ENCODE measurements at places on chromosomes 6 and 20. TPM values are rescaled to one million over a fixed set of nuclear protein-coding genes. Genes with fewer than 3 reads are reported as not detected.

- no peak for DNase-seq
Measured at GRCh38 chr6:46175446-46175845, 4.7 kb upstream of the ENPP5 start.

DNA sequence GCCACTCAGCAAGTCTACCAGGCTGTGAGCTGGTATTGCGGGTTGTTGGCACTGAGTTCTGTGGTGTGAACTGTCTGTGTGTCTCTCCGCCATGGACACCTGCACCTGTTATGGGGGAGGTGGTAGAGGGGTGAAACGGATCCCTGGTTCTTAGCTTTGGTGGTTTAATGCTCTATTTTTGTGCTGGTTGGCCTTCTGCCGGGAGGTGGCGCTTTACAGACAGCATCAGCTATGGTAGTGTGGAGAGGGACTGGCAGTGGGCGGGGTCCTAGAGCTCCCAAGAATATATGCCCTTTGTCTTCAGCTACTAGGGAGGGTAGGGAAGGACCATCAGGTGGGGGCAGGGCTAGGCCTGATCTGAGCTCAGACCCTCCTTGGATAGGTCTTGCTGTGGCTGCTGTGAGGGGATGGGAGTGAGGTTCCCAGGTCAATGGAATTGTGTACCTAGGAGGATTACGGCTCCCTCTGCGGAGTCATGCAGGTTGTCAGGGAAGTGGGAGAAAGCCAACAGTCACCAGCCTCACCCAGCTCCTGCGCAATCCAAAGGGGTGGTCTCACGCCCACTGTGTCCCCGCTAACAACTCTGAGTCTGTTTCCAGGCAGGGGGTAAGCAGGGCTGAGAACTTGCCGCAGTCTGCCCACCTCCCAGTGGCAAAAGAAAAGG, 154.3 kb downstream of the CCDC170 start:
- DNase-seq = peak; percentile 45

DNA sequence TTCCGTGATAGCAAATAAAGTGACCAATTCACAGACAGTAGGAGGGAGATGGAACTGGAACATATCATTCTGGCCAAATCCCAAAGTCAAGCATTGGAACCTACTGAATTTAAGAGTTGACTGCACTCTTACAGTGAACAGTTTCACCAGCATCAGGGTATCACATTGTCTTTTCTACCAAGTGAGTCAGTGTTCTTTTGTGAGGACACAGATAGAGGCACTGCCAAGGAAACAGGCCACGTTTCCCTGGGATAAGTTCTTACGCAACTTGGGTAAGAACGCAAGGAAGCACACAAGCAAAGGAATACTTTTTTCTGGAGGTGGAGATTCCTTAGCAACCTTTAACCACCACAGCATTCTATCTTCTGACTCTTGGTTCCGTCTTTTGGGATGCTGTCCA, 28.6 kb upstream of the ENPP5 start:
- no peak for DNase-seq

DNA sequence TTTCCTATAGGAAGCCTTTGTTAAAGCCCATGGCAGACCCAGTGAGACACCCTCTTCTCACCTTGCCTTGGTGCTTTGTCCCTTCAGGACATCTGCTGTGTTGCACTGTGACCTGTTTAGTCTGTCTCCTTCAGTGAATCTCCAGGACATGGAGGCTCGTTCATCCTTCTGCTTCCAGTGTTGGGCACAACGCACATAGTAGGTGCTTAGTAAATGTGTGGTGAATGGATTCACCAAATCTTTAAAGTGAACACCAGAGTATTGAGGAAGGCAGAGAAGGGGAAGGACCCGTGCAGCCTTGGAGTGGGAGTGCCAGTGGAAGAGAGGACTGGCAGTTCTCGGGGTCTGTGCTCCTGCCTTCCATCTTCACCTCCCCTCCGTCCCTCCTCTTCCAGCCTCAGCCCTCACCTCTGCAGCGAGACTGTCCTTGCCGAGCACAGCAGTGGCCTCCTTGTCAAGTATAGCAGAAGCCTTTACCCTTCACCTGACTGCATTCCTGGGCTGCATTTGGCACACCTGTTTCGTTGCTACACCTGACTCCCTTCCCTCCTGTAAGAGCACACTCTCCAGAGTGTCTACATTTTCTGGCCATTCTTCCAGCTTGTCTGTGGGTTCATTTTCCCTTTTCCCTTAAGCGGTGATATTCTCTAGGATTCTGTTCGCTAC, 49.2 kb downstream of the ARID1B start:
- DNase-seq = no peak

DNA sequence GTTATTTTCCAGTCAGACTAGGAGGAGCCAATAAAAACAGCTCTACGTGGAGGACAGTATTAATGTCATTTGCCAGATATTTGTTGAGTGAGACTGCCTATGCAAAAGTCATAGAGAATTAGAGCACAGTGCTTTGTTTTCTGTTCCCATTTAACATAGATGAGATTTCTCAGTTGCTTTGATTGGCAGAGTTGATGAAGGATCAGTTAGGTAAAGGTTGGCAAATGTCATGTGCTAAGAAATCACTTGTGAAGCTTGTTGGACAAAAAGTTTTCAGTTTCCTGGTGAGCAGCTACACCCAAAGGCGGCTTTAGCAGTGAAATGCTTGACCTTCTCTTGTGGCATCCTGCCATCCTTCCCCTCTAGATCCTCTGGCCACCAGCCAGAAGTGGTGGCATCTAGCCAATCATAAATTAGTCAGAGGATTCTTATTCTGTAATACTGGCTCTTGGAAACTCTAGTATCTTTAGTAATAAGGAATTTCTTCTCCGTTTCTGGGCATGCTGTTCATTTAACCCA, 37.0 kb downstream of the BCKDHB start:
- peak; percentile 97 for DNase-seq

WFDC12 gene
- total RNA-seq = not detected

BPIFA1 gene
- not detected for total RNA-seq

- no peak for DNase-seq
Measured at GRCh38 chr6:35586542-35586941, 73.8 kb upstream of the TULP1 start.

CST2 gene
- total RNA-seq = not detected

GRCh38 chr6:98142839-98143238, 691.5 kb upstream of the POU3F2 start:
- DNase-seq = no peak

- DNase-seq = no peak
Measured at GRCh38 chr6:162198925-162199324, 528.6 kb downstream of the PRKN start.

PPIL6 gene
- 0.48 TPM for total RNA-seq

OTOR gene
- total RNA-seq = not detected
